ENCODE measurements at places on chromosomes 5 and 9.

DNA sequence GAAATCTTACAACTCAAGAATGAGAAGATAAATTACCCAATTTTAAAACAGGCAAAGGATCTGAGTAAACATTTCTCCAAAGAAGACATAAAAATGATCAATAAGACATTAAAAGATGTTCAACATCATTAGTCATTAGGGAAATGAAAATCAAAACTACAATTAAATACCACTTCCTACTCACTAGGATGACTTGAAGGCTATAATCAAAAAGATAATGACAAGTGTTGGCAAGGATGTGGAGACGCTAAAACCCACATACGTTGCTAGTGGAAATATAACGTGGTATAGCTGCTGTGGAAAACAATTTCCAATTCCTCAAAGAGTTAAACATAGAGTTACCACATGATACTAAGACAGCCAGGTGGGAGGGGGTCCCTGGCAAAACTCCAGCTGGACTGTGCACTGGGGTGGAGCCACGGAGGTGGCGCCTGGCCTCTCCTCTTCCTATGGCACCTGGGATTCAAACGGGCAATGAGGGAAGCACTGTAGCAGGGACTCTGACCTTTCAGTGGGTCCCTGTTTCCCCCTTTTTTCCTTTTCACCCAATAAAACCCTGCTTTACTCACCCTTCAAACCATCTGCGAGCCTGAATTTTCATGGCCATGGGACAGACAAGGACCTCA, 5.9 kb downstream of the ARSB start:
- DNase-seq, result no peak

GRCh38 chr5:12636209-12636608, 732.0 kb upstream of the CTNND2 start:
- DNase-seq, result no peak

DNA sequence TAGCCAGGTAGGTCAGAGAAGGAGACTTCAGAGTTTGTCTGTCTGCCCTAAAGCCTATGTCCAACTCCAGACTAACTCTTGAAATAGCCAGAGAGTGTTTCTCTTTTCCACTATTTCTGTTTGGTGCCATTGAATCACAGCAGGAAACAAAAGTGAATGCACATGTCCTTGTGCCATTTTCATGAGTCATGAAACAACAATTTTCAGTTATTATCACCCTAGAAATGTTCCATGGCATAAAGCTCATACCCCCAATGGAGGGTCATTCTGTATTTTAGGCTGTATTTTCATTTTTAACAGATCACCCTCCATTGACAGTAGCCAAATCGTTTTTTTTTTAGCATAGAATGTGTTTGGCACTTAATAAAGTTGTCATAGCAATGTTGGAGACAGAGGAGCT, 124.7 kb downstream of the PAPPA start:
- DNase-seq, result no peak

DNA sequence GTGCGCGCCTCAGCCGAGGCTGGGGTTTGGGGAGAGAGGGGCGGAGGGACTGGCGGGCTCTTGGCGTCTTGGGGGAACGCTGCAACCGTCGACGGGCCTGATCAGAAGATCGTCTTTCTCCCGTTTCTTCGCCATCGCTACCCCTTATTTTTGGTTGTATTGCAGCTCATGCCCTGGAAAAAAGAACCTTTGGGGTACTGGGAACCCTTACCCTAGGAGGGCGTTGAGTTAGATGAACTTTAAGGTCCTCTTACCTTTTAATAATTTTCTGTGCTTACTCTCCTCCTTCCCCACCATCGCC, 719 bp downstream of the PAIP2 start:
- no peak for DNase-seq

DNA sequence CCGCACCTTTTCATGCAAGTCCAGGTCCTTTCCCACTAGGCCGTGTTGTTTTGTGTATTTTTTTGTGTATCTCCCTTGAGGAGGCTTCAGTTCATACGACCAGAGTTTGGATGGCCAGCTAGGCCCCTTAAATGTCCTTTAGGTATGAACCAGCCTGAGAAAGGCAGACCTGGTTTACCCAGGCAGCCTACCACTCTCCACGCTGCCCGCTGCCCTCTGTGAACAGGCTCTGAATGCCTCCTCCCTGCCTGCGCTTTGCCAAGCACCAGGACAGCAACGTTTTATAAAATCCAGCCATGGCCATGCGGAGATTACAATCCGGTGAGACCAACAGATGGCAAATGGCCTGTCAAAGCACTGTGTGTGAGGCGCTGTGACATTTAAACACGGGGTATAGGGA, 626 bp upstream of the CLTB start:
- DNase-seq, result no peak

DNA sequence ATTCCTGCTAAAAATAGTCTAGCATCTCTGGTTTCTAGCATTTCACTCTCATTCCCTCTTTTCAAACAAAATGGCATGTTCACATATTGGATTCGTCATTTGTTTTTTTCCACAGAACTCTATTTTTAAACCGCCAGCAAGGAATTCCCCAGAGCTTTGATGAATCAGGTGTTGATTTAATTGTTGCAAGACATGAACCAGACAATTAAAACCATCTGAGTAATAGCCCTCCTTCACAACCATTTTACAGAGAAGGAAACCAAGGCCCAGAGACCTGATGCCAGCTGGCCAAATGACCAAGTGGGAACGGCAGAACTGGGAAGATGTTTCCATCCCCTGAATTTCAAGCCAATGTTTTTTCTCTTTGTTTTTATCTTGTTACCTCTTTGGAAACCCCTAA, 167.0 kb downstream of the CAAP1 start:
- no peak for DNase-seq

DNA sequence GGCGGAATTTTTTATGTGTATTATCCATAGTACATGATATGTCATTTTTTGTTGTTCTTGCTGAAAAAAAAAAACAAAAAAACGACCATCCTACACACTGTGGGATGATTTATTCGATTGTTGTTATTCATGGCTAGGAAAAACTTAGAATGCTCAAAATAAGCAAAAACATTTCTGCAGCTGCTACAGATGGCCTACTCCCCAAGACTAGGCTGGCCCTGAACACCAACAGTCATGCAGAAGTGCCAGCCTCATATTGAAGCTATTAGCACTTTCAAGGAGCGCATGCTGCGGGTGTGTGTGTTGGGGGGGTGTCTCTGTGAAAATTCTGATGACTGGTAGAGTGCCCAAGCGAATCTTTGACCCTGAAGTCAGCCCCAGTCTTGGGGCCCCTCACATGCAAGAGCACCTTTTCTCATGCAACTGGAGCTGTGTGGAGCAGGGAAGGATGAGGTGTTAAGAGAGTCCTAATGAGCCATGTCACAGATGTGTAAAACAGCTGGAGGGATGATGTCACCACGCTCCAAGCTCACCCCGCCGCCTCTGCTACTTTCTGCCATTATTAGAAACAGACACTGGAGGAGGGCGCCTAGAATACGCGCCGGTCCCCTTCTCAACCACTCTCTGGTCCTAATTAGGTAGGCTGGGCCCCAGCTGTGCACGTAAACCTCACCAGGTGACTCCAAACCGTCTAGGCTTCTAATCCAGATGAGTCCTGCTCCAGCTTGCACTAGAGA, 61.0 kb upstream of the SMIM23 start:
- DNase-seq, result no peak

DNA sequence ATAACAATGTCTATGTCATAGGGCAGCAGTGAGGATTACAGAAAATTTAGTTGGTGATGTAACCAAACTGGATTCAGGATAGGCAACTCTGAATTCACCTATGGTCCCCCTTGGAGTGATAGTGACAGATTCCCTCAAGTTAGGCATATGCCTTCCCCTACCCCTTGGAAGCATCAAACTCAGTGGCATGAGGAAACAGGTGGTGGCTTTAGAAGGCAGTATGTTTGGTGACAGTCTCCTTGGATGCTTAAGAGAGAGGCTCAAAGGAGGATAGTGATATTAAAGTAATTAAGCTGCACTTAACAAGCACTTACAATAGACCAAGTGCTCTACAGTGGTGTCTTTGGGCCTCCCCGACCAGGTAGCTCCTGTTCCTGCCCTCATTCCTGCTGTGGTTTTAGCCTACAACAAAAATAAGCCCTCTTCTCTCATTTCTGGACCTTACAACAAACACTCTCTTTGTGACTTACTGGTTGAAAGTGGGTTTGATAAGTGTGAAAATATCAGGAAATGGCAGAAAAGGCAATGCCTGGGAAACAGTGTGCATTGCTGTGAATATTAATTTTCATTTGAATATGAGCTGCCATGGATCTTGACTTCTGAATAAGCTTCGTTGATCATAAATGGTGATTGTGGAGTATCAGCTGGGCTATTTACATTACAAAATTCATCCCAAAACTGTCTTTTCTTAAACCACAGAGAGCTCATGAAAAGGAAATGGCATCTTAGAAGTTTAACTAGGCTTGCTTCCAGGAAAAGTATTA, 29.2 kb downstream of the NR4A3 start:
- DNase-seq, result no peak

GRCh38 chr5:139390639-139391569, 1.2 kb upstream of the MZB1 start:
- DNase-seq, result no peak

DNA sequence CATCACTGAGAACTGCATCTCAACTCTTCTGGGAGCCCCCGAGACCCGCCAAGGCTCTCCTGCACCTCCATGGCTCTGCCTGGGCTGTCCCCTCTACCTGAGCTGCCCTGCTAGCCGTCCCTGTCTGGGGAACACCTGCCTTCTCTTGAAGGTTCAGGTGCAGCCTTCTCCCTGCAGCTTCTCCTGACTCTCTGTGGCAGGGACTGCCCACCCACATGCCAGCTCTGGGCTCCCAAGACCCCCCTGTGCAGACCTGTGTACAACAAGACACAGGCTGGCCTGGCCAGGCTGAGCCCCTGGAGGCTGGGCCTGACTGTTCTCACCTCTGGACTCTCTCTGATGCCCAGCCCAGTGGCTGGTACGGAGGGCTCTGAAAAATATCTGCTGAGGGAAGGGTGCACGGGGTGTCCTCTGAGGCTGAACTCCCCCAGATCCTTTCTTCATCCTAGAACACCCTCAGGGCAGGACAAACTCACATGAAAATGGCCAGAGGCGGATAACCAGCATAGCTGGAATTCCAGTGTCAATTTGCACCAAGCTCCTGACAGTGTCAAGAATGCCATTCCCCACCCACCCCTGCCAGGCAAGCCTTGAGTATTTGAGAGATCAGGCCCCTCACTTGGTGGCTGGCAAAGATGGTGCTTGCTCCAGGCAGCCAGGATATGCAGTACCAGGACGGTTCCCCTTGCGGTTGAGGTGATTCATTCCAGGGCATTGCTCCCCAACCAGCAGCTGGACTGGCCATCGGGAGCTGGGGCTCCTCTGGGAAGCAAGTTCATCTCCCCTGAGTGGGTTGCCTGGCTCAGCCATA, 40.9 kb upstream of the SLC25A51 start:
- no peak for DNase-seq

DNA sequence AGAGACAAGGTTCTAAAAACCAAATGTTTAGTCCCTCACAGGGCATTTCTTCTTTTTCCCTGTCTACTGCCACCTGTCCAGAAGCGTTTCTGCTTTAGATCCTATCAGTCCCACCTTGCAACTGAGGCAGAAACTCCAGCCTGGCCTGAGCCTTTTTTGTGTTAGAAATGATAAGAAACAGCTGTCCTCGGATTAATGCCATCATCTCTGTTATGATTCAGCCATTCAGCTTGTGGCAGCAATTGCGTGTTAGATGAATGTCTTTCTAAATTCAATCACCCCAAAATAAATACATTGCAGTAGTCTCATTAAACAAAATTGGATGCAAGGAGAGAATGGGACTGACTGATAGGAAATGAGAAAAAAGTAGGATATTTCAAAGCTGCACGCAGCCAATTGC, 28.3 kb upstream of the FRMPD1 start:
- DNase-seq, result no peak

DNA sequence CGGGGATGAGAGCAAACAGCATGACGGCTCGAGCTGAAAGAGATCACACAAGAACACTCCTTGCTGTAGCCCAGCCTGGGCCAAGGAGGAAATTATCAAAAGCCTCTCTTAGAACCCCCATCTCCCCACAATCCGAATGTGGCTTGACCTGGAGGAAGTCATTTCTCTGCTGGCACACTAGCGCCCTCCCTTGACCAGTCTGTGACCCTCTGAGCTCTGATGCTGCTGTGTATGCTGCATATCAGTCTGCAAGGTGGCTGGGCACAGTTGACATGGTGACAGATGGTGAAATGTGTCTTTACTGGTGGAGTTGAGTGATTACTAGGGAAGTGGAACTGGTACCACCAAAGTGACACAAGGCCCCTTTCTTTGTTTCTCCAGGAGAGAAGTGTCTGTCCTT, 3.3 kb downstream of the SLC46A2 start:
- DNase-seq, result no peak

All from CD4-positive, alpha-beta T cell treated with Interleukin-12 subunit alpha and Interleukin-12 subunit beta, for 1 hour (primary cell).